H1 (cell line): ENCODE measurements at places on chromosomes 16 and 17. TPM values are rescaled to one million over a fixed set of nuclear protein-coding genes. Genes with fewer than 3 reads are reported as not detected.

DNA sequence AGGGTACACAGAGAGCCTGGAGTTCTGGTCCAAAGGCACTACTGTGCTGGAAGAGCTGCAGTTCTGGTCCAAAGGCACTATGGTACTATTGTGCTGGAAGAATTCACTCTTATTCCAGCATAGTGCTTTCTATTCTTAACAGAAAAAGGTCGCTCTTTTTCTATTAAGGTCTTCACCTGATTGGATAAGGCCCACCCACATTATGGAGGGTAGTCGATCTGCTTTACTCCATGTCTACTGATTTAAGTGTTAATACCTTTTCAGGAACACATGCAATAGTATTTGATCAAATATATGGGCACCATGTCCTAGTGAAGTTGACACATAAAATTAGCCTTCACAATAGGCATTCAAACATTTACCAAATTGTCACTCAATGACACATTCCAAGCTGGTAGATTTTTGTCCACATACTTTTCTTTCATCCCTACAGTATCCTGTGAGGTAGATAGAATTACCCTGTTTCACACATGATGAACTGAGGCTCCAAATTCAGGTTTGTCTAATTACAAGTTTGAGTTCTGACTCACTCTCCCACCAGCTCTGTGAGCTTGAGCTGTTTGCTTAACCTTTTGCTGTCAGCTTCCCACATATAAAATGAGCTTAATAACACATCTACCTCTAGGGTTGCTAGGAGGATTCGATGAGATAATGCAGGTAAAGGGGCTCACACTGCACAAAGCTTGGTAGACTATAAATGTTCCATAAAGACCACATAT, 129.9 kb downstream of the AIPL1 start:
- no peak for DNase-seq

DNA sequence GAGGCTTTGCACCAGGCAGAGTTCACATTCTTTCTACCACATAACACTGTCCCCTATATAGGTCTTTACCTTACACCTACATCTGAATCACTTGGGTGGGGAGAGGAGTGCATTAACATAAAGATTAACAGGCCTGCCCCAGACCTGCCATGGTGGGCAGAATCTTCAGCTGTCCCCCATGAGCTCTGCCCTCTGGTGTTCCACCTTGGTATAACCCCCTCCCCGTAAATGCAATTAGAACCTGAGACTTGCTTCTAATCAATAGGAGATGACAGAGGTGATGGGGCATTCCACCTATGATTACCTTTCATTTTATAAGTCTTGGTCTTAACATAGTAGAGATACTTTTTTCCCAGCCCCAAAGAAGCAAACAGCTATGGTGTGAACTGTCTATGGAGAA, 20.4 kb upstream of the GRIN2A start:
- DNase-seq: no peak

- no peak for DNase-seq
These were observed 5.5 kb downstream of the TIMM22 start for GRCh38 chr17:1002412-1002753.

DNA sequence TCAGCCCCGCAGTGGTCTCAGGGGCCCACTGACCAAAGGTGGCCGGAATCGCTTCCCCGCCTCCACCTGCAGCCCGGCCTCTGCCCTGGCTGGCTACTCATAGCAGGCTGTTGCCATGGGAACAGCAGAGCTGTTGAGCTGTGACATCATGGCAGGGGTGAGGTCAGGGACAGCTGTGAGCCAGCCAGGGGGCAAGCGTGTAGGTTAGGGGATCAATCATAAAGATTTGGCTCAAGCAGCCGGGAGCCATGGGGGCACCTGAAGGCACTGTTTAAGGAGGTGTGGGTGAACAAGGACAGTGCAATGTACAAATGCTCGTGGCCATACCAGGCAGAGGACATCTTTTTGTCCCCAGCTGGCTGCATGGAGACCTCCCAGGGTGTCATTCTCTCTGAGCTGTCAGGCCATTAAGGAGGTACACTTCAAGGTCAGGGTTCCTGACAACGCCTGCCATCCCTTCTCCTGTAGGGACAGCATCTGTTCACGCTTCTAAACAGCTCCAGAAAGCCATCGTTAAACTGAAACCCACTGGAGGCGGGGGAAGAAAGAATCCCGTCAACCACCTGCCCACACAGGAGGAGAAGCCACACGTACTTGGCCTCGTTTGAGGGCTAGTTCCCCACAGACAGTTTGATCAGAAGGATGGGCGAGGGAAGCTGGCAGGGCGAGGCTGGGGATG, at the start of gene CEP295NL:
Gene CEP295NL (minus strand): TSS at position 101 of the 679 bp plus-strand sequence. CDS start 1,373 bp downstream, outside the sequence.
- no peak for DNase-seq

DNA sequence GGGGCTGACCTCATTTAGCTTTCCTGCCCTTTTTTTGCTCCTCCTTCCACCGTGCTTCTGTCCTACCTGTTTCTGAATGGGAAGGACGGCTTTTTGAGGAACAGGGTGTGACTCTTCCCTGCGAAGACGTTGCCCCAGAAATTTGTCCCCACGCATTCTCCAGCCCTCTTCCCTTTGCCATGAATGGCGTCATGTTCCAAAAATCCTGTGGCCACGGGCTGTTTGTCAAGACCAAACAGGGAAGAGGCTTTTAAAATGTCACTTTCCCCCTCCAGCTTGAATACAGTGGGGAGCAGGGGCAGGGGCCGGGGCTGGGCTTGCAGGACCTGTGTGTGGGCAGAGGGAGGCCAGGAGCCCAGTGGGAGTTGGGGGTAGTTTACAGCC, 13.9 kb downstream of the MPRIP start:
- no peak for DNase-seq

DNA sequence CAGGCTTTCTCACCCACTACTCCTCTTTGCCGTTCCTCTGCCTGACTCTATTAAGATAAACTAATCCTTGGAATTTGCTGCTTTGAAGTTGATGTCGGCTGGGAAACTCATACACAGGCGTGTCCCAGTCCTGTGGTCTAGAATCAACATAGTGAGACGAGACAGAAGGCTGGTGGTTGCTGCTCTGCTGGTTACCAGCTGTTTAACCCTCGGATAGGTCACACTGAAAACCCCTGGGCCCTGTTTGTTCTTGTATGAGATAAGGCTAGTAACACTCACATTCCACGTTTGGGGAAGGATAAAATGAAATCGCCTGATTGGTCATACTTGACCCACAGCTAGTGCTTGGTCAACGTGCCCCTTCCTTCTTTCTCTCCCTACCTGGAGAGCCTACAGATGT, 517.0 kb downstream of the CDH13 start:
- no peak for DNase-seq

DNA sequence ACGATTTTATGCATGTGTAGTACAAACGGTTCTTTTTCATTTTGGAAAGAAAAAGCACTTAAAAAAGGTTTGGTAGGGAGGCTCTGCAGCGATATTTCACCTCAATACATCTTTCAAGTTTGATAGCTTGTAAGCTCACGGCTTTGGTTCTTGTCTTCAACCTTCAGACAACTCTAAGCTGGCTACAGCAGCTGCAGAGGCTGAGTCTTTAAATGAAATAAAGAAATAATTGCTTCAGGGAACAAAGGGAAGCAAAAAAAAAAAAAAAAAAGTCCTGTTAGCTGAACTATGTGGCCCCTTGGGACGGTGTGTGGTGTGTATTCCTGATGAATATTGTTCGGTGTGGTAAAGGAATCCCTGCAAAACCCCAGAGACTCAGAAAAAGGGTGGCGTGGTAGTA, 265.1 kb downstream of the NTN1 start:
- DNase-seq: no peak

C1QL1 gene
- 10.5 and 16.5 TPM in 2 replicates for polyA plus RNA-seq

KRT40 gene
- not detected in 2 replicates for polyA plus RNA-seq

TPSG1 gene
- polyA plus RNA-seq: not detected in 2 replicates

PRRT2 gene
- 32.6 and 49.7 TPM in 2 replicates for polyA plus RNA-seq

KRTAP4-4 gene
- polyA plus RNA-seq: not detected in 2 replicates

KRTAP2-1 gene
- polyA plus RNA-seq: not detected in 2 replicates

MPP3 gene
- 3.1 and 3.8 TPM in 2 replicates for polyA plus RNA-seq
